HuH-7 (cell line): ENCODE measurements at places on chromosomes 6 and 20.

DNA sequence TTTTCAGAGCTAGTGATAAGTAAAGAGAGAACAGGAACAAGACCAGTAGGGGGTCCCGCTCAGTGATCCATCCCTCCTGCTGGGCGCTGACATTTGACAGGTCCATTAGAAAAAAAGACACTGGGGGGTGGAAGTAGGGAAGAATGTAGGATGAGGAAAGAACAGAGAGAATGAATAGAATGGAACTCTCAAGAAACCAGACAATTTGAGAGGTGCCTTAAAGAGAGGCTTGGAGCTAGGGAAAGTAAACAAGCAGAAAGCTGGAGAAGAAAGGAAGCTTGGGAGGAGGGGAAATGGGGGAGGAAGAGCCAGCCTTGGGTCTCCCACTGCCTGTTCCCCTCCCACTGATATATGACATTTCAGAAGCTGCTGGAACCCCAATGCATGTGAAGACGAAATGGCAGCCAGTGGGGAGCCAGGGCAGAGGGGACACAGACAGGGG, 8.4 kb downstream of the GABBR1 start:
- DNase-seq, result no peak

DNA sequence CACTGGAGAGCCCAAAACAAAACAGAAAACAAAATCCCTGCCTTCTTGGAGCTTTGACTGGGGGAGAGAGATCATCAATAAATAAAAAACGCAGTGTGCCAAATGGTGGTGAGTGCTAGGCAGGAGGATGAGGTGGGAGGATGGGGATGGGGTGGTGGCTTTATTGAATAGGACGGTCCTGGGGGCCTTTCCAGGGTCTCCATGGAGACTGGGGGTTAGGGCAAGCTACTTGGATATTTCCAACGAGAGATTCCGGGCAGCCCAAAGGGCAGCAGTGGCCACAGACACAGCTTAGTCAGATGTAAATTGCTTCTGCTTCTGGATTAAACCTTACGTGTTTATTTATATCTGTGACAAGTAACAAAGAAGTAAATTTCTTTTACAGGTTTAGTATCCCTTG, 700.1 kb downstream of the QKI start:
- DNase-seq, result no peak

- no peak for DNase-seq
Observed at GRCh38 chr20:11186301-11187008, 512.7 kb upstream of the JAG1 start.

- DNase-seq, result no peak
Observed at GRCh38 chr6:41630946-41631345, 7.3 kb upstream of the MDFI start.

- peak; percentile 92 for DNase-seq
Observed at GRCh38 chr20:4135385-4136077, 120.2 kb upstream of the RNF24 start.

GRCh38 chr6:6788394-6789032, 200.0 kb downstream of the LY86 start:
- DNase-seq, result peak; percentile 17

DNA sequence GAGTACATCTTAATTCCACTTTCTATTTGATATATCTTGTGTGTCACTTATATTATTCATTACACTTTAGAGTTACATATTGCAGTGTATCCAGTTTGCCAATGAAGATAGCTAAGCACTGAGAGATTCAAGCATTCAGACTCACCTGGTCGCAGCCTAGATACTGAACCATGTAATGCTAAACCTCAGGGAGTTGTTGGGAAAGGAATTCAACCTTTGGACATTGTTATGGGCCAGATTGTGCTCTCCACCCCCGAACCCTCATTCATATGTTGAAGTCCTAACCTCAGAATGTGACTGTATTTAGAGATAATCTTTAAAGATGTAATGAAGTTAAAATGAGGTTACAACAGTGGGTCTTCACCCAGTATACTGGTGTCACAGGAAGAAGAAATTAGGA, 13.8 kb upstream of the KIF16B start:
- no peak for DNase-seq

GRCh38 chr6:46419576-46420002, 71.7 kb downstream of the RCAN2 start:
- DNase-seq, result peak; percentile 35
